GM04504 (cell line): ENCODE measurements at places on chromosomes 12 and 14.

DNA sequence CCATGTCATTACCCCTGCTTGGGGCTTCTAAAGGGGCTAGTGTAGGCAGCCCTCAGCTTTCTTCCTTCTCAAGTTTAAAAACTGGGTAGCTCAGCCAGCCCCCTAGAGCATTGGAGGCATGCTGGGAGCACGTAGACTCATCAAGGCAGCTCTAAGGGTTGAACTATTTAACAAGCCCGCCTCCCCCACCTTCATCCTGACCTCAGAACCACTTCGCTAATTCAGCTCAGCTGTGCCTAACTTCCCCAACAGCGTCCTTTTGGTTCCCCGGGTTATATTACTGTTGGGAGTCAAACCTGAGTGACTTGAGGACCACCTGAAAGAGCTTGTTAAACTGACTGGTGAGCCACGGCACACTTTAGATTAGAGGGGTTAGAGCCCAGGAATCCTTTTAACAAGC is 30.1 kb downstream of the MAX start:
- no peak for DNase-seq

DNA sequence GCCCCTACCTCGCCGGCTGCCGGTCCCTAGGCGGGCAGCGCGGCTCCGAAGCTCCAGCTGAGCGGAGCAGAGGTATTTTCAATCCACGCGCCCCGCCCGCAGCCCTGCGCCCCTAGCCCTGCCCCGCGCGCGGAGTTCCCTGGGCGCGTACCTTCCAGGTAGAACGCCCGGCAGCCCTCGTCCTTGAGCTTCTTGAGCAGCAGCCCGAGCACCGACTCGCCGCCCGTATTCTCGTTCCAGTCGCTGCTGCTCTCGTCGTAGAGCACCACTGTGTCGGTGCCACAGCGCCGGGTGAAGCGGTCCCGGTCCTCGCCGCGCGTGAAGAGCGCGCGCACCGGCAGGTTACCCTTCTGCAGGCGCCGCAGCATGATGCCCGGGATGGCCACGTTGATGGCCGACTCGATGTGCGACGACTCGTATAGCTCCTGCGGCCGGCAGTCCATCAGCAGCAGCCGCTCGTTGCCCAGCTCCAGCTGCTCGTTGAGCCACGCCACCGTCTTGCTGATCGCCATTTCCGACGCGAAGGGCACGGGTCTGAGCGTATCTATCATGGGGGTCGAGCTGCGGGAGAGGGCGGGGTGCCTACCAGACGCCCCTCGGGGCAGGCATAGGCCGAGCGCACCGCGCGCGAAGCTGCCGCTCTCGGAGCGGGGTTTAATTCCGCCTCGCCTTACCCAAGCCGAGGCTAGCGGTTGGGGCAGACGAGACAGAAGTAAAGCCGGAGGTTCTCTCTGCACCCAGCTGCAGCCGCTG is 636 bp downstream of the DUSP6 start:
- no peak for DNase-seq

DNA sequence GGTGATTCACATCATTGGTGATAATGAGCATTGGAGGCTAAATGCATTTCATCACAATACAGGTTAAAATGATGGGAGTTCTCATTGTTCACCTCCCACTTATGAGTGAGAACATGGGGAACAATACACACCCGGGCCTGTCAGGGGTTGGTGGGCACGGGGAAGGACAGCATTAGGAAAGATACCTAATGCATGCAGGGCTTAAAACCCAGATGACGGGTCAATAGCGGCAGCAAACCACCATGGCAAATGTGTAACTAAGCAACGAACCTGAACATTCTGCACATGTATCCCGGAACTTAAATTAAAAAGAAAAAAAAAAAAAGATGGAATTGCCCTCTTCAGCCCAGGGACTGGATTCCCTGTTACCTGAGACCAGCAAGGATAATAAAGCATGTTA is 2.3 kb upstream of the LUM start:
- DNase-seq, result no peak

- DNase-seq, result no peak
Measured at GRCh38 chr14:77909911-77910310, 110.0 kb downstream of the ADCK1 start.

DNA sequence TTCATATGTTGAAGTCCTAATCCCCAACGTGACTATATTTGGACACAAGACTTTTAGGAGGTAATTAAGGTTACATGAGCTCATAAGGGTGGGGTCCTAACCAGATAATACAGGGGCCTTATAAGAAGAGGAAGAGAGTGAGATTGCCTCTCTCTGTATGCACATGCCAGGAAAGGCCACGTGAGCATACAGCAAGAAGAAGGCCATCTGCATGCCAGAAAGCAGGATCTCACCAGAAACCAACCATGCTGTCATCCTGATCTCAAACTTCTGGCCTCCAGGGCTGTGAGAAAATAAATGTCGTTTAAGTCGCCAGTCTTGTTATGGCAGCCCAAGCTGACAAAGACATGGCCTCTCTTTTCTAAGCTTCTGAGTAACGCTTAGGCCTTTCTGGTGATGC is 69.0 kb upstream of the GPHB5 start:
- no peak for DNase-seq

DNA sequence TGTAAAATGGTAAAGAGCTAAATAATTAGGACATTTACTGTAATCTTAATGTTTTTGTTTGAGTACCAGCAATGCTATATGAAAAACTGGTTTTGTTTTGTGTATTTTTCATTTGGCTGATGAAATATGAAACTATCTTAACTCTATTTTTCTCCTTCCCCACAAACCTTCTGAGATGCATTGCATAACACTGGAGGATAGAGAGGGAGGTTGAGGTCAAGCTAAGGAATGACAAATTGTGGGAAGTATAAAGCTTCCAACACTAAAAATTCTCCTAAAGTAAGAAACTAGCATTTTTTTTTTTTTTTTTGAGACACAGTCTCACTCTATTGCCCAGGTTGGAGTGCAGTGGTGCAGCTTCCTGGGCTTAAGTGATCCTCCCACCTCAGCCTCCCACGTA is 31.5 kb upstream of the SRP54 start:
- DNase-seq, result no peak

GRCh38 chr12:65450625-65451024 is 172.1 kb downstream of the MSRB3 start:
- no peak for DNase-seq

GRCh38 chr12:188910-189621 is 24.9 kb downstream of the SLC6A12 start:
- DNase-seq, result no peak

GRCh38 chr12:109253913-109254544 is 55.1 kb downstream of the FOXN4 start:
- DNase-seq, result no peak

DNA sequence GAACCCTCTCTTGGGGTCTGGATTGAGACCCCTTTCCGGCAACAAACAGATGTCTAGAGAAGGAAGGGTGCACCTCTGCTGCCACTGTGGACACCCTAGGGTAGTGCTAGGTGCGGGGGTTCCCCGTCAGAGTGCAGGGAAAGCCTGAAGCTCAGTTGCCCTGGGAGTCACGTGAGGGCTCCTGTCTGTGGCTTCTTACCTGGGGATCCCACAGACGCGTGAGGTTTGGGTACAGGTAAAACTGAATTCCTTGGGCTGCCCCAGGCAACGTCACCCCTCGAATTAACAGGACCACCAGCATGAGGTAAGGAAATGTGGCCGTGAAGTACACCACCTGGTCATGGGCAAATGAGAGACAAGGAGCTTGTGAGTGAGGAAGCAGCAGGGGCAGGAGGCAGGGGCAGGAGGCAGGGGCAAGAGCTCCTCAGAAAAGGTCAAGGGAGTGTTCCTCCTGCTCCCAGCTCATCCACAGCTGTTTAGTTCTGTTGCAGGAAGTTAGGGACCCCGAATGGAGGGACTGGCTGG is 21.0 kb upstream of the SLC6A12 start:
- DNase-seq, result no peak

- DNase-seq, result peak; percentile 13
Measured at GRCh38 chr12:39490500-39491282, 47.8 kb upstream of the KIF21A start.

GRCh38 chr14:75322746-75323145 is 44.1 kb downstream of the FOS start:
- DNase-seq, result no peak

DNA sequence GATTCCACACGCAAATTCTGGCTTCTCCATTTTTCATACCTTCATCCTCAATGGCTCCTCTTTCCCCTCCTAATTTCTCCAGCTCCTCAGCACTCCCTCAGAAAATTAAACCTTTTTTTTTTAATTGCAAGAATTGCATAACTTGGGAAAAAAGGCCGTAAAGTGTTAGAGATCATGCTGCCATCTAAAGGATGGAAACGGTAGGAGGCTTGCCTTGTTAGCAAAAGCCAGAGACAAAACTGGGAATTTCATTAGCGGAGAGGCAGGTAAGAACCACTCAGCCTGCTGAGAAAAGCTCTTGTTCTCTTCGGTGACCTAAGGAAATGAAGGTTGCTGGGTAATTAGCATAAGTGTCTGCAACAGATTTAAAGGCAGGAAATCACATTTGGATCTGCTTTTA is 204.3 kb downstream of the AEBP2 start:
- peak; percentile 12 for DNase-seq

GRCh38 chr14:94700336-94700735 is 69.6 kb downstream of the GSC start:
- DNase-seq, result no peak

DNA sequence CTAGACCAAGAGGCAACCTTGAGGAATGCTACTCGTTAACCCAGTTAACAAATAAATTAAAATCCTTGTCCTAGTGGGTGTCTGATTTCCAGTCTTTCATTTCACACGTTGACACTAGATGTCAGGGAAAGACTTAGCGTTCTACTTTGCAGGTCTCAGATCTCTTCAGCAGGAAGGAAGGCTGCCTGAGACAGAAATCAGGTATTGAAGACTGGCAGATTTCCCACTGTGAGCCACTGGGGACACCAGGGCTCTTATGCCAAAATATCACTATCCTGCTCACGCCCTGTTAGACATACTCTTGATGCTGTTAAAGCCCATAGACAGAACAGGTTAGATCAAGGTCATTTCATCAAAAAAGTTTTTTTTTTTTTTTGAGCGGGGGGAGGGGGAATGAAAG is 33.0 kb downstream of the EMP1 start:
- DNase-seq, result no peak

DNA sequence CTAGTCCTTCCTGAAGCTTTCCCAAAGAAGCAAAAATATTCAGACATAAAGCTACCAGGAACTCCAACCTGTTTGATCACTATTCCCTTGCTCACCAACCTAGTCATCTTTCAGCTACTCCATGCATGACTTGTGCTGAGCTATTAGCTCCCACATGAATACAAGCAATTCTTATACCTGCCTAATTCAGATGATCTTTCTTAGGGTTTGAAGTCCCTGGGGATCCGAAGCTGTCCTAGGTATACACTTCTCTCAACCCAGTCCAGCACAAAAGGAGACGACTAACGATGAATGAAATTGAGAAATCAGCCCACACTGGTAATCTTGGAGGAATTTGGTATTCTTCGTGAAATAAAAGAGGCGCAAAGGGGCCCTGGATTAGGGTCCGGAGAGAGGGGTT is 631 bp upstream of the PTGR2 start:
- DNase-seq, result no peak

DNA sequence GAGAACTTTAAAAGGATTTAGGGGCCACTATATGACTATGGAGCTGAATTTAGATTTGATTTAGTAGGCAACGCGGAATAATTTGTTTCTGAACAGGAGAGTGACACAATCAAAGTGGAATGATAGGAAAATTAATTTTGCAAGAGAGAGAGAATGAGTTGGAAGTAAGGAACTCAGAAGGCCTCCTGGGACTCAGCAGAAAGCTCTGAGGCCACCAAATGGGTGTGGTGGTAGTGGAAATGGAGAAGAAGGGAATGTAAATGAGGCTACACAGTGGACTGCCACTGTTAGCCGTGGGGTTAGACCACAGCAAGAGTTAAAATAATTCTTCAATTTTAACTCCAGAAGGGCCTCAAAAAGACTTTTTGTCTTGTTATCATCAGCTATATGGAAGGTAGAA is 102.7 kb downstream of the LRRK2 start:
- no peak for DNase-seq

DNA sequence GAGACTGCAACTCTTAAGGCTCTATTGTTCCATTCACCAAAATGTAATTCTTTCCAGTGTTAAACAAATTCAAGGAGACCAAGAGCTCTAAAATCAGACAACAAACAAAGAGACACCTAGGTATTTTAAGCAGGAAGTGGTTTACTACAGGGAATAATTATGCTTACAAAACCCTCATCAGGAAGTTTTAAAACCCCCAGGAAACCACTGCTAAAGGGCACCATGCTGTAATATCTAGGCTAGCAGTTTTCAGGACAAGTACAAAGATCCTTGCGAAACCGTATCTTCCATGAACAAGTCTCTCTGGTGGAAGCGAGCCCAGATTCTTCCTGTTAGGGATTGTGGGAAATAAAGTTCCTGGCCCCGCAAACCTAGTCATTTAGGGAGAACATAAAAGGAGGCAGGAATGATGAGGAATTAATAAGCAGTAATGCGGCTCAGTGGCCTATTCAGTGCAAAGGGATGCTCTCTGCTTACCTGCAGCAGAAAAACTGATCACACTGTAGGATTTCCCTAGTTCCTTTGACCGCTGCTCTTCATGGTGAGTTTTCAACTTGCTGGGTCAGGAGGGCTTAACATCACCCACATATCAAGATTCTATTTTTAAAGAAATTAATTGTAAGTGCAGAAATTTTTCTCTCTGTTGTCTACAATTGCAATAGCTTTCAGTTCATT is 42.8 kb downstream of the ACSM4 start:
- DNase-seq, result no peak

GRCh38 chr14:48580692-48581091 is 905.3 kb upstream of the MDGA2 start:
- DNase-seq, result no peak

GRCh38 chr12:57604454-57604991 is at the start of gene DTX3:
Gene DTX3 (plus strand): TSS chr12:57604824. CDS start chr12:57606518, 1,694 bp downstream.
- no peak for DNase-seq

GRCh38 chr12:94244165-94245133 is 96.1 kb downstream of the PLXNC1 start:
- no peak for DNase-seq

- DNase-seq, result no peak
Measured at GRCh38 chr14:61765225-61765943, 3.2 kb downstream of the SNAPC1 start.

DNA sequence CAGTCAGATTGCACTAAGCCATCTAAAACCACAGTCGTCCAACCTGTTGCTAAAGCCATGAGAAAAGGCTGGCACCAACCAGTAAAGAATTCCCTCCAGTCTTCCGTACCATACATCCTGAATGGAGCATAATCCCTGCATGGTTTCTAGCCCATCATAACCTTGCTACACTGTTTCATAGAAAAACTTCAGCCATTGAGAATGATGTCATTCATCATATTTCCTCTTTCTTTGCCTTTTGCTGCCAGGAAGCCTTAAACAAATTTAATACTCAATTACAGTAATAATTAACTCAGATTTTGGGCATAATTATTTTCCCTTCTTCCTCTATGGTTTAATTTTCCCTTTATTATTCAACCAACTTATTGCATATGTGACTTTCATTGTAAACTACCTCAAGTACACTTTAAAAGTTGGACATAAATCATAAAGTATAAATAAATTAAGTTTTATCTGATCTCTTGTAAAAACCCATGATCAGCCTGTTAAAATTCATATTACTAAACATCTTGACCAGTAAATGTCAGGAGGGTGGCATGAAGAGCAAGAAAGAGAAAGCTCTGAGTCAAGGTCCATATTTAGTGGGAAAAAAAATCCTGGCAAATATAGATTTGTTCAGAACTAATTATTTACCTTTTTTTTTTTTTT is 264.7 kb downstream of the ZFP36L1 start:
- DNase-seq, result no peak

GRCh38 chr12:16612647-16613046 is 6.7 kb upstream of the LMO3 start:
- no peak for DNase-seq
